Naive thymus-derived CD8-positive, alpha-beta T cell (primary cell): ENCODE measurements at places on chromosomes 12 and 14. TPM values are rescaled to one million over a fixed set of nuclear protein-coding genes. Genes with fewer than 3 reads are reported as not detected.

DNA sequence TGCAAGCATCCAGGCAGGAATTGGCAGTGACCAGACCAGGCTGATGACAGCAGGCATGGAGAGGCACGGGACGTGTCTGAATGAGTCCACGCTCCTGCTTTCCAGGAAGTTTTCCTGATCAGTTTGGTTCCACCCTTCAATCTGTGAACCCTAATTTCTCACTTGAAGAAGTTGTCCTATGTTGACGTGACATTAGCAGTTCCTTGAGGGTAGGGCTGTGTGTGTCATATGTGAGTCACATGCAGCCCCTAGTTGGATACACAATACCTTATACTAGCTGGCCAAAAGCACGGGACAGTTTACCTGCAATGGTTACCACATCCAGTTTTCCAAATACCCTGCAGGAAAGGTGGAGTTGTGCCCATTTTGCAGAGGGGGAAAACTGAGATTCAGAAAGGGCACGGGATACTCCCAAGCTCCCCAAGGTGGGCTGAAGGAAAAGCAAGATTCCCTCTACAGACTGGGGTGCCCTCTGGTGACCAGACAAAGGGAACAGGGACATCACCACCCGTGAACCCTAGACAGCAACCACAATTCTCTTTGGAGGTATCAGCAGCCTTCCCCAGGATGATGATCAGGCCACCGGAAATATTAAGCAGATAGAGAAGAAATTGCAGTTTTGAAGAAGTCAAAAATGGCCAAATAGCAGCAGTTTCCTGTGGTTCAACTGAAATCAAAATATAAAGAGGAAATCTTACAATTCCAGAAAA is 194.5 kb downstream of the PHETA1 start:
- no peak for DNase-seq

DNA sequence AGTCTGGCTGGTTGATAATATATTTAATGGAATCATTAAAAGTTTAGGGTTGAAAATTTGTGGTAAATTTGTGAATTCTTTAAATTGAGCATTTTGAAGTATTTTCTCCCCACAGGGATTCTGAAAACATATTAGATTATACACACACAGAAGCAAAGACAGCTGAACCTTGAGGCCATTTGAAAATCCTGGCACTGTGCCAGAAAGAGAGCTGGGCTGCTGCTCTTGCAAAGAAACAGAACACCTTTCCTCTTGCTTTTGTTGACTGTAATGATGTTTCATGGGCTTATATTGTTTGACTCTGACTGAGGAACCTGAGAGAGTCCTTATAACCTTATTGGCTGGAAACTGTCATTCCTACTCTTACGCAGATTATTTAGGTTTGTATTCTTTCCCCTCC is 4.8 kb downstream of the RNF34 start:
- DNase-seq, result no peak

GRCh38 chr12:52515927-52516831 is 4.0 kb downstream of the KRT5 start:
- no peak for DNase-seq

DNA sequence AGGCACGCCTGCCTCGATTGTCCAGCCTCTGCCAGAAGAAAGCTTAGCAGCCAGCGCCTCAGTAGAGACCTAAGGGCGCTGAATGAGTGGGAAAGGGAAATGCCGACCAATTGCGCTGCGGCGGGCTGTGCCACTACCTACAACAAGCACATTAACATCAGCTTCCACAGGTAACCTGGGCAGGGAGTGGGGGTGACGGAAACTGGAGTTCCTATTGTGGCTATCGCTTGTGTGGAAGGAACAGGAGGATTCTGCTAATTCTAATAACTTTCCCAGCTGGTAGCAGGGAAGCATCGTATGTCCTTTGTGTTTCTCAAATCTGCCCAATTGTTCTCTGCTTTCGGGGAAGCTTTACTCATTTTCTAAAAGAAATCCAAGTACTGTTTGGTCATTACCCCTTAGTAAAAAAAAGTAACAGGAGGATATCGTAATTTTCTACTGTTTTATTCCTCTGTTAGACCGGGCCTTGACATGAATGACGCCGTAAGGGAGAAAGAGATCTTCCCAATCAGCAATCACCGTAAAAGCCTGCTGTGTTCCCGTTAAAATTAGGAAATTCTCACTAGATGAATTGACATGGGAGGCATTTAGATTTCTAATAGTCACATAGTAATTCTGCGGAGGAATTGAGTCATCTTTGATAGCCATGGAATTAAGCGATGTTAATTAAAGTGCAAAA is 449 bp downstream of the THAP2 start:
- DNase-seq, result peak; percentile 8

- DNase-seq, result no peak
Measured at GRCh38 chr12:56333197-56333678, 562 bp downstream of the PAN2 start.

DNA sequence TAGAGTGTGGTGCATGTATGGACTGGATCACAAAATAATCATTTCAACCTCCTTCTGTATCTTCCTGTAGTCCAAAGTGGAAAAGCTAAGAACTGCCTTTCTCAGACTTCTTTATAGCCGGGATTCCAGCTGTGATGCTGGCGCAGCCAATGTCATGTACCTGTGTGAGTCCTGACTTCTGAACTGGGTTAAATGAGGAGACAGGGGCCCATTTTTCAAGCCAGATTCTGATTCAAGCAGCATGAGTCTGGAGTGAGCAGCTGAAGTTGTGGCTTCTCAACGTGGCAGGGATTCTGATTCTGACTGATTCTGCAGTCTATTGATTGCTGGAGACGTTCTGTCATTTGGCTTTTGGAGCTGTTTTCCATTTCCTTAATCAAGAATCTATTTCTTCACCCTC is 111.2 kb downstream of the ST8SIA1 start:
- no peak for DNase-seq

DNA sequence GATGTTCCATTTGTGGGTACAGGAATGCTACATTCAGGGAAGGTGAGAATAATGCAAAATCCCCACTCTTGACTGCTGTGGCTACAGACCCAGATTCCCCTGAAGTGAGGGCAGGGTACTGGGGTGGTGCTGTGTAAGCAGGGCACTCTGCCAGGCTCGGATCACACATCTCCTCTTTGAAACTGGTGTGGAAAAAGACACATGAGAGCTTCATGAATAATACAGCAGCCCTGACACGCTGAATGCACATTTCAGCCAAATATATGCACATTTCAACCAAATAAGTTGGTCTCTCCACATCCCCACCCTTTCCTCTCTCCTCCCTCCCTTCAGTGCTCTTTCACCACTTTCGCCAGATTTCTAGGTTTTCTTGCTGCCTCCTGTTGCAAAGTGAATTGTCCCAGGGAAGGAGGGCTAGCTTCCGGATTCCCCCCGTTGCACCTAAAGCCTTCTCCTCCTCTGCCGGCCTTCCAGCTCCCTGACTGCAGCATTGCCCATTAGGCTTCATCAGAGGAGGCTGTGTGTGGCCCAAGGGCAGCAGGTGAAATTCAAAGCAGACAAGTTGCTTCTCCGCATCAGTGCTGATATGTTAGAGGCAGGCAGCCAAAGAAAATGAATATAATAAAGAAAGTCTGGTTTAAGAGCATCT is 118.2 kb upstream of the TMCC3 start:
- no peak for DNase-seq

GRCh38 chr12:50069539-50069938 is 12.1 kb downstream of the ASIC1 start:
- no peak for DNase-seq

- DNase-seq, result no peak
Measured at GRCh38 chr12:106801167-106801708, 26.8 kb downstream of the RIC8B start.

GRCh38 chr14:97329701-97330100 is 532.5 kb downstream of the VRK1 start:
- no peak for DNase-seq

GRCh38 chr12:116126610-116127009 is 150.9 kb downstream of the MED13L start:
- DNase-seq, result no peak

DNA sequence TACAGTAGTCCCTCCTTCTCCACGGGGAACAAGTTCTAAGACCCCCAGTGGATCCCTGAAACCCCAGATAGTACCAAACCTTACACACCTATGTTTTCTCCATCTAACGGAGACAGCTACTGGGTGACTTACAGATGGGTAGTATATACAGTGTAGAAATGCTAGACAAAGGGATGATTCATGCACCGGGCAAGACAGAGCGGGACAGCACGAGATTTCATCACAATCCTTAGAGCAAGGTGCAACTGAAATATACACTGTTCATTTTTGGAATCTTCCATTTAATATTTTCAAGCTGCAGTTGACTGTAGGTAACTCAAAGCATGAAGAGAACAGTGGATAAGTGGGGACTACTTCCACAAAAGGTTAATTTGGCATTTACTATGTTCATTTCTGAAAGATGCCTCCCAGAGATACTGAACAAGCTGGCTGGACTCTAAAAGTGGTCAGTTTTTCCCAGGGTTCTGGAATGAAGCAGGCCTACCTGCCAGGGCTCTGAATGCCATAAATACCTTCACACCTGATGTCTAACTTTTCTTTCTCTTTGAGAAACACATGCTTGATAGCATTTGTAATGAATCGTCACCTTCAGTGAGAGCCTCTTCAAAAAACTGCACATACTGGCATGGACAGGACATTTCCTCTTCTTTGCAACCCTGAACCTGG is 127.7 kb upstream of the FOXN3 start:
- no peak for DNase-seq

GRCh38 chr12:13896063-13896626 is 85.3 kb downstream of the GRIN2B start:
- no peak for DNase-seq

RNF31 gene
- 91.4 TPM for total RNA-seq

ARG2 gene
- total RNA-seq, result 1.1 TPM

NEMP1 gene
- total RNA-seq, result 27.8 TPM

RIPK3 gene
- 32.9 TPM for total RNA-seq

CLEC1A gene
- total RNA-seq, result not detected

BIN2 gene
- total RNA-seq, result 257 TPM

ORAI1 gene
- 44.6 TPM for total RNA-seq

PRB2 gene
- not detected for total RNA-seq
